ENCODE measurements at places on chromosomes 7 and 10.

DNA sequence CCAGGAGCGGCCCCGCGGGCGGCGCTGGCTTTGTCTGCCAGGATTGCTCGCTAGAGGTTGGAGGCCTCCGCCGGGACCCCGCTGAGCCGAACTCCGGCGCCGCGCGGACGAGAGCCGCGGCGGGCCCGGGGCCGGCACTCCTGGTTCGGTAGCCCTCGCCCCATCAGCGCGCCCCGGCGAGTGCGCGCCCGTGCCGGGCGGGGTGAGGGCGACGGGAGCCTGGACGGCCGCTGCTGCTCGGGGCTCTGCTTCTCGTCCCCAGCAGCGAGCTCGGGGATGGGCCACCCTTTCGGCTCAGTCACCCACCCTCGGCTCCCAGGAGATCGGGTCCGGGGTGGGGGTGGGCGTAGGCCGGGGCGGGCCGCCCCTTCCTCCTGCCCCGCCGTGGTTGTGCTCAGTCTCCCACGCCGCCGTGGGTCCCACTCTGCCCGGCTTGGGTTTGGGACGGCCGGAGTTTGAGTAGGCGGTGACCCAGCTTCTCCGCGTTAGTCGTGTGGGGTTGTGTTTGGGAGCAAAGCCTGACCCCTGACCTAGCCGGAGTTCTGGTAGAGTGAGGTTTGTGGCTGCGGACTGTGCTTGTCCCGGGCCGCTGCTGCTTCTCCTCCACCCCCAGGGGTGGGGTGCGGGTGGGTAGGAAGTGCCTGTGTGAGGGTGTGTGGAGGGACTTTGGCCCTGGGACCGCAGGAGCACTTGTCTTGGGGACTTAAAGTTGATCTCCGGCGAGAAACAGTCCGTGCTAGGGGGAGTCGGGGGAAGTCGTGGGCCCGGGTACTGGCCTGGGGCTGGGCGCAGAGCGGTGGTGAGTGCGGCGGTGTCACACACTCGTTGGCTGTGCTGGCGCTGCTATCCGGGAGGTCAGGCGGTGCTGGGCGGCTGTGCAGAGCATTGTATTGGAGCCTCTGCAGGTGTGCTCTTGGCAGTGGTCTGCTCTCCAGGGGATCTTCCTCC lies 677 bp downstream of the TSPAN14 start:
- DNase-seq: peak; percentile 47

DNA sequence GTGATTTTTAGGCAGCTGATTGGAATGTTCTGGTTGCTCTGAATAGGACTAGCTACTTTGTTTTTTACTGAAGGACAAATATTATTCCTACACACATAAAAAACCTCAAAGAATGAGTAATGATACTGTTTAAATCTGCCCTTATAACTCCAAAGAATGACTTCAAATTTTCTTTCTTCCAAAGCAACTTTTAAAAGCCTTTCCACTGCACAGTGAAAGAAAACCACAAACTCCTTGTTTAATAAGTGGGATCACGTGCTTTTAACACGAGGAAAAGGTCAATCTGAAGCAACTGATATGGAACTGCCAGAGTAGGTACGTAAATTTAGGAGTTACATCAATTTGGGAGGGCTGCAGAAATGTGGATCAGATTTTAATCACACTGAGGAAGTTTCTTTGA lies 8.0 kb upstream of the PRKCQ start:
- no peak for DNase-seq

GRCh38 chr10:129621693-129622092 lies 154.7 kb downstream of the MGMT start:
- DNase-seq: no peak

DNA sequence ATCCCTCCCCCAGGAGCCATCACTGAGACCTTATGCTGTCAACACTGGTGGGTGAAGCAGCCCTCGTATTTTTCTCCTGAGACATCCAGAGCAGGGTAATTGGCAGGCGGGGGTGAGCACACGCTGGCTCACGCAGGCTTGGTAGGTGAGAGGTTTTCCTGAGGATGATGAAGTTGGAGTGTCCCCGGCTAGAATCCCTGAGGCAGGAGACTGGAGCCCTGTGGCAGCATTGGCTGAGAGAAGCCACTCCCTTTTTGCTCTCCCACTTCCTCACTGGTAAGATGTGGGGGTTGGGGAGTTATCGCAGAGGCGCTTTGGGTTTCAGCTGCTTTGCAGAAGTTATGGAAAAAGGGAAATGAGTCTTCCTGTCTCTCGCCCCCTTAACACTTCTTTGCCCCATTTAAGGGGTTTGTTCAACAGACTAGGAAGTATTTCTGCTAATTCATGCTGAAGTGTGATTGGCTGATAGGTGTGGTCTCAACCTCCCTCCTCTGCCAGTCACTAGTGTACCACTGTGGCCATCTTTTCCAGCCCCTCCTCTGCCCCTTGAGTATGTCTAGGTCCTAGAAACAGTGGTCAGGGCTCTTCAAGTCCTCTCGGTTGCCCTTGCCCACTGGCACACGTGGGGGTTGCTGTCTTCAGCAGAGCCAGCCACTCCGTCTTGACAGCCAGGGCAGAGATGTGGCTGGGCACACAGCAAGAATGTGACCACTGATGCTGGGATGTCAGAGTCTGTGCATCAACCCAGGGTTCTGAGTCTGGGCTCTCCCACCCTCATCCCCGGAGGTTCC lies 5.7 kb downstream of the ARPC1B start:
- peak; percentile 39 for DNase-seq

DNA sequence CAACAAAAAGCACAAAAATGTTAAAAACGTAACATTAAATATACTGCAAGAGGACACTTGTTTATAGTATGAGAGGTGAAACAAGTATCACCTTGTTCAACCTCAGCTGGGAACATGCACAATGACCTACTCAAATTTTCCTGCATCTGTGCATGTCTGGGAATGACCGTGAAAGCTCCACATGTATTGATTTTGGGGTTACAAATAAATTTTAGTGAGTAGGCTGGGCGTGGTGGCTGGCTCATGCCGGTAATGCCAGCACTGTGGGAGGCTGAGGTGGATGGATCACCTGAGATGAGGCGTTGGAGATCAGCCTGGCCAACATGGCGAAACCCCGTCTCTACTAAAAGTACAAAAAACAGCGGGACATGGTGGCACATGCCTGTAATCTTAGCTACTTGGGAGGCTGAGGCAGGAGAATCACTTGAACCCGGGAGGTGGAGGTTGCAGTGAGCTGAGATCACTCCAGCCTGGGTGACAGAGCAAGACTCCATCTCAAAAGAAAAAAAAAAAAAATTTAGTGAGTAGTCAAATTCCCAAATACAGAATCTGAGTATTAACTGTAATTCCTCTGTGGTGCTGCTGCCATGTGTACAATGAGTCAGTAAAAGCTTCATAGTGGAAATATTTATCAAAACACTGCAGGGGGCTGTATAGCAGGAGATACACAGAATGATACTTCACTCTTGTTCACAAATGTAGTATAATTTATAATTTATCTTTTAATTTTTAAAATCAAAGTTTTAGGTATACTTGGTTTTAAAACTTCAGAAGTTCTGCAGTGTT lies 41.1 kb downstream of the SUGCT start:
- DNase-seq: no peak

GRCh38 chr10:75910032-75910431 lies 478.6 kb downstream of the LRMDA start:
- no peak for DNase-seq

DNA sequence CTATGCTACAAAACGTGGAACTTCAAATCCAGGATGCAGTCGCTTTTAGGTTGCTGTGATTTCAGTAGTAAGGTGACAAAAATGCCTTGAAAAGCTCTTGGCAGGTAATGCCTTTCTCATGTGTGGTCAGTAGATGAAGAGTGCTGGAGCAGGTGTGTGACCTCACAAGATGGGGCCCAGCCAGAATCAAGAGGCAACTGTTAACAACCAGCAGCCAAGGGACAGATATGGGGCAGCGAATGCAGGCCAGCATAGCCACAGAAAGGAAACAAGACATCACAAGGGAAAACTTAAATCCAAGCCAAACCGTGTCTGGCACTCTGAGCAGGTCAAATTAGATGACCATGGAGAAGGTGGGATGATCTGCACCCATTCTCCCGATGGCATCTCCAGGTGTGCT lies 12.3 kb downstream of the HUS1 start:
- no peak for DNase-seq

DNA sequence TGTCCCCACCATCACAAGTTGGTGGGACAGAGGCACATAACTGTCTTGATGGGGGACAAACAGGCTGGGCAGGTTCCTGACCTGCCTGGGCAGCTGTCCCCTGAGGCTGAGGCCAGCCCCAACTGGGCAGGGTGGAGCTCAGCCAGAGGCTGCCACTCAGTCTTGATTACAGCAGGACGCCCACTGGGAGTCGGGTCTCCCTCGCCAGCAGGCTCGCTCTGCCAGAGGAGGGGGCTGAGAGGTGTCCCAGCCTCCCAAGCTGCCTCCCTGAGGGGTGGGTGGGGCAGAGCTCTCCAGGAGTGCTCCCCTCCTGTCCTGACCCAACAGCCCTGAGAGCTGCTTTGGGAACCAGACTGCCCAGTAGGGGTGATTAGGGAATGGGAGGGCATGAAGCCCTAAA lies 1.8 kb upstream of the CAMK2G start:
- DNase-seq: no peak

DNA sequence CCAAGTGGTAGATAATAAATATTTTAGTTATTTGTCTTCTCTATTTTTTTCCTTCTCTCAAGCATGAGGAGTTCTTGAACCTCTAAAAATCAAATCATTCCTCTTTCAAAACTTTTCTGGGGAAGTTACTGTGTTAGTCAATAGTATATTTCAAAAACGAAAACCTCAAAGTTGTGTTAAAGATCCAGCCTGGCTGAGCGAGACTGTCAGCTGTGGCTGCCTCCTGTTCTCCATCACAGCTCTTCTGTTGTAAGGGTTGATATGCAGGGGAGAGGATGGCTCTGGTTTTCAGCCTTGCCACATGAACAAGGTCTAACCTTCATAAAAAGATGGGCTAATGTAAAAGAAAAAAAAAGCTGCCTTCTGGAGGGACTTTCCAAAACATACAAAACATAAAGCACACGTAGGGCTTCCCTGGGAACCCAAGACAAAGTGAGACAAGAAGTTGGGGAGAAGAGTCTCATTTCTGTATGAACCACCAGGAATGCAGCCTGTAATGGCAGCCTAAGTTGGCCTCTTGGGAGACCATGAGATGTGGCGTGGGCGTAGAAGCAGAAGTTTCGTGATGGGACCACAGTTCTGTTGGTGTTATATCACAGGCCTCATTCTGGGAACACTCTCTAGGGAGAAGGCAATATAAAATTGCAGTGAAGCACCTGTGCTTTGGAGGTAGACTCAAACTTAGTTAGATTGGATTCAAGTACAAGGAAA lies 77.9 kb upstream of the FHIP2A start:
- no peak for DNase-seq

GRCh38 chr10:22317771-22318565 lies 1.8 kb downstream of the COMMD3 start:
- no peak for DNase-seq

- no peak for DNase-seq
Measured at GRCh38 chr7:157016024-157016351, 5.5 kb upstream of the MNX1 start.

DNA sequence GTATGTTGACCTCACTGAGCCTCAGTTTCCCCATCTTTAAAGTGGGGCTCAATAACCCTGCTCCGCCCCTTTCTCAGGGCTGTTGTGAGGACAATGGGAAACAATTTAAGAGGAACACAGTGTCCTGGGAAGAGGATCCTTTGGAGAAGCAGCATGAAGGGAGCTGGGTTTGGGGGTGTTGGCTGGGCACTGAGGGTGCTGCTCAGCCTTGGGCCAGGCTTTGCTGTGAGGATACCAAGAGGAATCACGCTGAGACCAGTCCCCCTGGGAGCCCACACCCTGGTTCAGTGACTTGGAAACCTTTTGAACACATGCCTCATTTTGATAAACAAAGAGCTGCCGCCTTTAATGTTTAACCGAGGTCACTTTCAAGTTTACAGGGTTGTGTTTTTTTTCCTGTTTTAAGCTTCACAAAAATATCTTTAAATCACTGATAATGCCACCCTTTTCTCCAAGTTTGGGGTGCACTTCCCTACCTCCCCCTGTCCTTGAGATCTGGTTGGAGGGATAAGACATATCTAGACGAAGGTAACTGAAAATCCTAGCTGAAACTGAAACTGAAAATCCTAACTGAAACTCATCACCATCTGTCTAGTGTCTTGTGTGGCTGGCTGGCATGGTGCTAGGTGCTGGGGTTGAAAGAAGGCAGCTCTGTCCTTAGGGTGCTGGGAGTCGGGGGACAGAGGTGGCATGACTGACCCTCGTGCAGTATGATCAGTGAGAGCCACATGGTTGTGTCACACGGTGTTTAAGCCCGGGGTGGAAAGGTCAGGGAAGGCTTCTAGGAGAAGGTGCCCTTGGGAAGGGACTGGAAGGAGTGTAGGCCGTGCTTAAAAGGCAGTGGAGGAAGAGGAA lies 27.7 kb downstream of the ZNF775 start:
- DNase-seq: peak; percentile 45

DNA sequence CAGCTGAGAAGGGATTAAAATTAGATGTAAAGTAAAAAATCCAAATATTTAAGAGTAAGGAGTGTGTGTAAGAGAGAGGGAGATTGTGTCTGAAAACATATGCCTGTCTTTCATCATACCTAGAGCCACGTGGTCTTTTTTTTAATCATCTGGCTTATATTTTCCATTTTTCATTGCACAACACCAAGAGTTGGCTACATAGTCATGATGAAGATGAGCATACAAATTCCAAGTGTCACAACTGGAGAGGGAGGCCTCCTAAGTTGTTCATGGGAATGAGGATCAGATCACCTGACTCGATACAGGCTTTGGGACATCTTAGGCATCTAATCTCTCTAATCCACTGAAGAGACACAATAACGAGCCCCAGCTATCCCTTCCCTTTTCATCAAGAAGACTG lies 47.2 kb upstream of the CCDC3 start:
- DNase-seq: no peak

GRCh38 chr10:76858721-76859120 lies 778.9 kb downstream of the KCNMA1 start:
- DNase-seq: no peak

DNA sequence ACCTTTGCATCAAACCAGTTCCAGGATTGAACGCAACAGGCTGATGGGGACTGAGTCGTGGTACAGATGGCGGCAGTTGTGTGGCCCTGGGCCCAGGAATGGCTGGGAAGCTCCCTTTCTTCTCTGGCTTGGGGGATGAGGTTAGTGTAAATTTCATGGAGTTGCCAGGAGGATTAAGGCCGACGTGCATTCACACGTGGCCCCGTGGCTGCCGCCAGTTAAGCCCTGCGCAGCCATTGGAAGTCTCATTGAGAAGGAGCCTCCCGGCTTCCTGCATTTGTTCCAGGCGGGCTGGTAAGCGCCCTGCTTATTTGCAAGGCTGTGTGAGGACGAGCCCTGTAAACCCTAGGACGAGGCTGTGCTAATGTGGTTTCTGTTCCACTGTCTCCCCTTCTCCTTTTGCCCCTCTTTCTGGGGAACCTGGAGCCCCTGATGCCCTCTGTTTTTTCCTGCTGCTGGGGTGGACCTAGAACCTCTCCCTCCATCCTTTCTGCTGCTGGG lies 174.7 kb upstream of the TNRC18 start:
- DNase-seq: no peak

DNA sequence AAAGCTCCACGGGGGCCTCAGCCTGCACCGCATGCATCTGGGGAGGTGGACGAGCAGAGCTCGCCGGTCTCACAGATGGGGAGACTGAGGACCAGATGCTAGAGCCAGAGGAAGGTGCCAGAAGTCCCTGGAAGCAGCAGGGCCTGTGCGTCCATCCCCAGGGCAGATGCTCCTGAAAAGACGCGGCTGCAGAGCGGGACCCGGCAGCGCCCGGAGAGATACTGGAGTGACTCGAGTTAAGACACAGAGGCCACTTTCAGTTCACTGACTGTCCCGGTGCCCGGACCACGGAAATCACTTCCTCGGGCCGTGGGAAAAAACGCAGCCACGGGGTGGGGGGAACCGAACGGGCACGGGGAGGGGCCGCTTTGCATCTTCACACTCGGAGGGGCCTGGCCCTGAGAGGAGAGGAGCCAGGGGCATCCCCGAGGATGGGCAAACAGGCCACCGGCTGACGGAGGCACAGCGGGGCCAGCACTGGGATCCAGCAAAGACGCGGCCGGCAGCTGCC lies 85.4 kb downstream of the FOXL3 start:
- no peak for DNase-seq
